ENCODE measurements at places on chromosomes 16 and 17.

DNA sequence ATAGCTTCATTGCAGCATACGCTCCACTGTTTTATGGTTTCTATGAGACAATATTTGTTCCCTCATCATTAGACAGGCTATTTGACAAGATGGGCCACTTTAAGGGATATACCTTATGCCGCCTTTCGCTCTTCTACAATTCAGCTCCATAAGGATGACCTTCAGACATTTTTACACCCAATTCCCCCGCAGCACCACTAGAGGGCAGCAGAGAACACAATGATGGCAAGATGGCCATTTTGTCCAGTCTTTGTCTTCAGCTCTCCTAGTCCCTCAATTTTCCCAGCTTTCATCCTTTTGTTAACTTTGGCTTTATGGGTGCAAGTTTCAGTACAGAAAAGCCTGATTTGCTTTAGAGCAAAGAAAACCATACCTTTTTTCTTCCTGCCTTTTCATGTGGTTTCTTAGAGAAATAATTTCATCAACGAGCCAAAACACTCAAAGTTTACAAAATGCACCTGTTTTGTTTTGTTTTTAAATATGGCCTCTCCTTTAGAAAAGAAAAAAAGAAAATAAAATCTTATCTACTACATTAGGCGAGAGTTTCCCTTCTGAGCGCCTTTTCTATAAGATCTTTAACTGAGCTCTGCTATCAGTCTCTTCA is 355.3 kb downstream of the TOX3 start:
- DNase-seq = peak; percentile 96

DNA sequence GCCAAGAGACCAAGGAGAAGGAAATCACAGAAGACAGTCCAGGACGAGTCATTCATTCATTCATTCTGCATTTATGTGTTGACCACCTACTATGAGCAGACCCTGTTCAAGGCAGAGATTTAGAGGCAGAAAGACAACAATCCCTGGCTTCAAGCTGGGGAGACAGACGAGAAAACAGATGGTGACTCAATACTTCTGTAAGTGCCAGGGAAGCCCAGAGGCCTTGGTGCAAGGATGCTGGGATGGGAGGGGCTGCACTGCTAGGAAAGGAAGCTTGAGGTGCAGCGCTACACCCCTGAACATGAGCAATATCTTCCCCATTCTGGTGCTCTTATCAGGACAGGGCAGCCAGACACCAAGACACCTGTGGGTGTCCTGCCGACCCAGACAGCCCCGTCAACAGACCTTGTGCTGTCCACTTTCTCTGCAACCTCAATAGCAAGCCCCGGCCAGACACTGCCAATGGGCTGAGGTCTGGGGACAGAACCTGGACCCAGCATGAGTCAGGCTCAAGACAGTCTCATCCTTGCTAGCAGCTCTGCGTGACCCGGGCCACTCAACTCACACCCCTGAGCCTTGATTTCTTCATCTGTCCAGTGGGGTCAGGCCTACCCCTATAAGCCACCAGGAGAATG is 163.5 kb downstream of the COPRS start:
- DNase-seq = no peak

GRCh38 chr17:48055531-48056245 is 7.5 kb downstream of the NFE2L1 start:
- DNase-seq = no peak

DNA sequence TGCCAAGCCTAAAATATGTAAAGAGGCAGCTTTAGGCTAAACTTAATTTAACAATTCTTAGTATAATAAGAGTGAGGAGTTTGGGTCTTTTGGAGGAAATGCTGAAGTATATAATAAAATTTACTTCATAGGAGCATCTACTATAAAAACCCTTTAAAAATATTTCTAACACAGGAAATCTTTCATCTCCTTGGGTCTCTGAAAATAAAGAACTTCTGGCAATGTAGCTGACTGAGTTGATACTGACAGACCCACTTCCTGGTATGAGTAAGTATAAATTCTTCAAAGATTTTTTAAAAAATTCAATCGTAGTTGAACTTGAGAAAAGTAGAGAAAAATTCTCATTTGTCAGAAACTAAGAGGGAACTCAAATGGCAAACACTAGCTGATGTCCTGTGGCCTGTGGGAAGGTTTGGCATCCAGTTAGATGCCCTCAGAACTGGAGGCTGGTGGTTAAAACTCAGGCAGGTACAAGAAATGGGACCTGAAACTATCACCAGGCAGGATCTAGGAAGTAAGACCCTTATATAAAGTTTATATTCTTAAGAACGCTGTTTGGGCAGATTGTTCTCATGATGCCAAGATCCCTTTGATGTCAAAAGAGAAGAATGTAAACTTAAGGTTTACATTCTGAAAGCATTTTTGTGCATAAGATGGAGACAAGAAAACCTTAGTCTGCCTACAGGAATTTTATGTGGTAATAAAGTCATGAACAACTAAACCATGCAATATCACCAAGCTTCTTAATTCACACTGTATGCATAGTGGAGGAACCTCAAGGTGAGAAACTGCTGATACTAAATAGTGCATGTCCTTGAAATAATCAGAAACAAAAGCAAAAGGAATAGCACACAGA is 6.2 kb downstream of the KRTAP4-6 start:
- no peak for DNase-seq

DNA sequence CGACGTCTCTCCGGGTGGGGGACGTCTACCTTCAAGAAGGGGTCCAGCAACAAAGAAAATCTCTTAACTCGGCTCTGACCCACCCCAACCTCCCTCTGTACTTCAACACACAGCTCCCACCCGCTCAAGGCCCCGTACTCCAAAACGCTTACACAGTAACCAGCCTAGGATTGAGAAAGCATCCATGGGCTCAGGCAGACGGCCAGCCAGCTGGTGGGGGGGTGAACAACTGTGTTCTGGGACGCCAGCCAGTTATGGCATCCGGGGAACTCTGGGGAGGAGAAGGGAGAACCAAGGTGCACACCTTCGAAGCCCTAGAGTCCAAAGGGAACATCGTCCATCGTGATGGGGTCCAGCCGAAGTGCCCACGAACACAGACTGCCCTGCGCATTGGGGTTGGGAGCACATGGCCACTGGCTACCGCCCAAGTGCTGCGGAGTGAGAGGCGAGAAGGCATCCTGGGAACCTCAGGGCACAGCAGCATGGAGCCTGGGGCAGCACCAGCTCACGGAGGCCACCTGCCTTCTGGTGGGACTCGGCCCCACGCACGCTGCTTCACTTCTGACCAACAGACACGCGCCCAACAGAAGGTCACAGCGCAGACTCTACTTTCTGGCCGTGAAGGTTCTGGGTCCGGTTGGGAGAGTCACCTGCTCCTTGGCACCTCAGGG is 14.3 kb downstream of the SLC16A3 start:
- peak; percentile 90 for DNase-seq

GRCh38 chr16:3007059-3007956 is 5.4 kb upstream of the CLDN9 start:
- no peak for DNase-seq

DNA sequence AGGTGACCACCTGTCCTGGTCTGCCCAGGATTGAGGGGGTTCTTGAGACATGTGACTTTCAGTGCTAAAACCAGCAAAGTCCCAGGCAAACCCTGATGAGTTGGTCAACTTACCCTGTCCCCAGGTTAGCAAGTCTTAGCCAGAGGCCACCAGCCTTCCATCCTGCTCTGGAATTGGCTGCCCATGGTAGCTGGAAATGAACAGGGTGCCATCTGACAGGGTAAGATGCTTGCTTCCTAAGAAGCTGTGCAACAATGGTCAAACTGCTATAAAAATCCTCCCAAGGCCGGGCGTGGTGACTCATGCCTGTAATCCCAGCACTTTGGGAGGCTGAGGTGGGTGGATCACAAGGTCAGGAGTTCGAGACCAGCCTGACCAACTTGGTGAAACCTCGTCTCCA is 22.8 kb upstream of the MTMR4 start:
- DNase-seq = no peak

Measured in posterior cingulate gyrus (tissue), 11 donors.